ENCODE measurements at places on chromosomes 6 and 20.

DNA sequence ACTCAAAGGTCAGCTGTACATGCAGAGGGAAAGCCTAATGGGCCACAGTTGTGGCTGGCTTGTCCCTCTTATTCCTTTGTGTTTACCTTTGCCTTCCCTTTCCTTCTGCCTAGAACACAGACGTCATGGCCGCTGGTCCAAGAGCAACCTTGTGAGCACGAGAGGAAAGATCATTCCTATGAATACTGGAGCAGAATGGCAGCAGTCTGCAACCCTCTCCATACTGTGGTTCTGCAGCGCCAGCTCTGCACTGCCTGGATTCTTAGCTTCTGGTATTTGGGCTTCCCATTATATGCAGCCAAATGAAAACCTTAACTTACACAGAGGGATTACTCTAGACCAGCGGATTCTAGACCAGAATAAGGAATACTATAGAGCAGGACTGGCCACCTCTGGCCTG, 12.4 kb downstream of the TBC1D7 start:
- no peak for DNase-seq

DNA sequence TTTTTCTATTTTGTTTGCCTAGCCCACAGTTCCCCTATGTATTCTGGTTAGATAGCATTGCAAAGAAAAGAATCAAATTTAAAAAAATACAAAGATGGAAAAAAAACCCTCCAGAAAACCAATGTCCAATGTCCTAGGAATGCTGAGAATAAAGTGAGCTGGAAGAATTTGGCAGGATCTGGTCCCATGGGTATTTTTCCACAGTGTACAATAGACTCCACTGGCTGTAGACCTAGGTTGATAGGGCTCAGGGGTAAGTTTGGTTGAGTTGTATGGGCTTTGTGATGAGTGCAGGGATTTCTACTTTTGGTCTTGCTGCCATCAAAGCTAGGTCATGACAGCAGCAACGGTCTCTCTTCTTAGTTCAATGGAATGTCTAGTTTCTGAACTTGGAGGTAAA, 41.5 kb downstream of the SLC22A2 start:
- DNase-seq: no peak

DNA sequence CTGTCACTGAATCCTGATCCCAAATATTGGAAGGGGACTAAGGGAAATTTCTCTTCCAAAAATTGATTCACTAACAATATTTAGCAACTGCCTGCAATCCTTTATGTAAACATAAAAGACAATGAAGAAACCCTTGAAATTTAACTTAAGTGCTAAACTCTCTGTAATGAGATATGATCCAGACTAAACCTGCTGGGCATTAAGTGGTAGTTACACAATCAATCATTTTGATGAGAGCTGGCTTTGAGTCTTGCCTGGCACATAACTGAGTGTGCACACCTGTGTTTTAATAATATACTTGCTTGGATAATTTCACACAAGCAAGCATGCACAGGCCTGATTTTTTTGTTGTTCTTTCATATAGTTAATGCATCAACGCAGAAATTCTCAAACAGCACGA, 9.8 kb upstream of the ZFP64 start:
- DNase-seq: no peak

DNA sequence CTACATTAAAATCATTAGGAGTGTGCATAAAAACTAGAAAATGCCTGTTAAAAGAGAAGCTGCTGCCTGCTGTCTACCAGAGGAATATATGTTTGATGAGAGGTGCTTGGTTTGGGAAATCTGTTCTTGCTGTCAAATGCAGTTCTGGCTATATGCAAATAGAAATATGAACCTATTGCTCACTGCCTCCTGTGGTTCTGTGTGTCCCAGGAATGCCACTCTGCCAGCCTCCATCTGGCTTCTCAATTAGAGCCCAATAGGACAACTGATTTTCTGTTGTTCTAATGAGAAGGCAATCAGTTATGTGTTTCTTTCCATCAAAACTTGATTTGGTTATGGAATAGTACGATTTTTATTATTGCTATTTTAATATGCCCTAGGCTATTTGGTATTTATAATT, 759.7 kb downstream of the HDGFL1 start:
- DNase-seq: no peak

All from islet precursor cell (in vitro differentiated cells).